Smooth muscle cell of trachea (primary cell): ENCODE measurements at places on chromosomes 1 and 21. TPM values are rescaled to one million over a fixed set of nuclear protein-coding genes. Genes with fewer than 3 reads are reported as not detected.

Gene BARHL2
- not detected in 2 replicates for total RNA-seq

Gene FCRL2
- total RNA-seq = not detected in 2 replicates

Gene CLDN17
- total RNA-seq = not detected in 2 replicates

Gene KCNH1
- 0.15 TPM in 1 of 2 replicates, not detected in the other for total RNA-seq

Gene VHLL
- not detected in 2 replicates for total RNA-seq

Gene PM20D1
- under 0.01 TPM in 1 of 2 replicates, not detected in the other for total RNA-seq

Gene NBPF6
- not detected in 2 replicates for total RNA-seq

Gene RGS8
- under 0.01 TPM in 1 of 2 replicates, not detected in the other for total RNA-seq

Gene TRIM58
- under 0.01 TPM in 1 of 2 replicates, not detected in the other for total RNA-seq

Gene NLRP3
- under 0.01 TPM in 1 of 2 replicates, not detected in the other for total RNA-seq

Gene NUDT4B
- 8.3 and 17.0 TPM in 2 replicates for total RNA-seq

Gene DENND2C
- total RNA-seq = 4.1 and 4.4 TPM in 2 replicates

Gene GNG4
- not detected in 2 replicates for total RNA-seq

Gene LRRC71
- not detected in 2 replicates for total RNA-seq

Gene LRRC42
- 34.4 and 35.3 TPM in 2 replicates for total RNA-seq

Gene SLC1A7
- 0.73 and 1.2 TPM in 2 replicates for total RNA-seq

Gene GCSAML
- total RNA-seq = not detected in 2 replicates

Gene SELENOF
- 199 and 251 TPM in 2 replicates for total RNA-seq

Gene FAM78B
- 0.29 and 0.50 TPM in 2 replicates for total RNA-seq

Gene DCDC2B
- not detected in 2 replicates for total RNA-seq

Gene IFNAR1
- total RNA-seq = 23.9 and 27.5 TPM in 2 replicates

Gene TRIM46
- total RNA-seq = 6.0 and 7.1 TPM in 2 replicates

Gene PLEKHN1
- total RNA-seq = 0.33 and 0.58 TPM in 2 replicates

Gene GPN2
- total RNA-seq = 11.3 and 14.2 TPM in 2 replicates

Gene ITLN2
- total RNA-seq = not detected in 2 replicates

Gene INKA2
- total RNA-seq = 0.29 and 2.6 TPM in 2 replicates

Gene PLPPR4
- 1.9 and 3.3 TPM in 2 replicates for total RNA-seq

Gene ANXA9
- total RNA-seq = 0.17 and 0.29 TPM in 2 replicates

Gene FAM151A
- not detected in 2 replicates for total RNA-seq

Gene DMRTA2
- total RNA-seq = 0.15 and 0.50 TPM in 2 replicates

Gene TTLL7
- 18.7 and 31.6 TPM in 2 replicates for total RNA-seq

Gene NR5A2
- total RNA-seq = 0.15 TPM in 1 of 2 replicates, not detected in the other

Gene MRPS14
- 21.5 and 33.3 TPM in 2 replicates for total RNA-seq

Gene TCEA3
- total RNA-seq = 9.7 and 36.9 TPM in 2 replicates

Gene ENAH
- total RNA-seq = 86.2 and 99.9 TPM in 2 replicates

Gene PLA2G2D
- total RNA-seq = not detected in 2 replicates

Gene CFHR1
- total RNA-seq = 0.50 TPM in 1 of 2 replicates, not detected in the other

Gene RGS13
- total RNA-seq = not detected in 2 replicates

Gene C1QC
- not detected in 2 replicates for total RNA-seq

Gene PDC
- not detected in 2 replicates for total RNA-seq

Gene GRHL3
- not detected in 2 replicates for total RNA-seq

Gene CASZ1
- under 0.01 and 0.17 TPM in 2 replicates for total RNA-seq

Gene NUF2
- 3.5 and 29.7 TPM in 2 replicates for total RNA-seq

Gene GJA5
- total RNA-seq = 2.0 TPM in 1 of 2 replicates, not detected in the other

Gene PDZK1
- 1.3 TPM in 1 of 2 replicates, not detected in the other for total RNA-seq

Gene ZBTB17
- total RNA-seq = 32.9 and 48.5 TPM in 2 replicates

Gene LRP8
- 3.3 and 16.3 TPM in 2 replicates for total RNA-seq

Gene SPRR2B
- not detected in 2 replicates for total RNA-seq

Gene AMIGO1
- 1.0 and 3.6 TPM in 2 replicates for total RNA-seq

Gene CYP4A22
- total RNA-seq = not detected in 2 replicates

Gene HOOK1
- under 0.01 TPM in 1 of 2 replicates, not detected in the other for total RNA-seq

Gene PTPN22
- total RNA-seq = 1.2 and 1.3 TPM in 2 replicates

Gene TCHHL1
- total RNA-seq = not detected in 2 replicates

Gene S100A1
- total RNA-seq = 0.17 TPM in 1 of 2 replicates, not detected in the other

Gene ALX3
- not detected in 2 replicates for total RNA-seq

Gene SLAMF8
- not detected in 2 replicates for total RNA-seq

Gene PRAMEF7
- total RNA-seq = not detected in 2 replicates

Gene ZNF648
- not detected in 2 replicates for total RNA-seq

Gene TNNI3K
- total RNA-seq = 1.7 and 1.8 TPM in 2 replicates

Gene GPR52
- total RNA-seq = 0.50 and 1.5 TPM in 2 replicates
